Osteocyte (in vitro differentiated cells): ENCODE measurements at places on chromosomes 4 and X. TPM values are rescaled to one million over a fixed set of nuclear protein-coding genes. Genes with fewer than 3 reads are reported as not detected.
A peak's percentile ranks its signal among the peaks of the same experiment; 100 is the strongest.

Gene JCHAIN
- not detected in 2 replicates for total RNA-seq

Gene NXF3
- not detected in 2 replicates for total RNA-seq

GRCh38 chr4:181323061-181323460 lies 920.1 kb upstream of the TENM3 start:
- peaks cover 3% of the 10 kb centered on the region for H3K27me3 ChIP-seq
- H3K27ac ChIP-seq, result no peak overlapping the region
- H3K36me3 ChIP-seq, result no peaks in the 10 kb centered on the region
- no peak for DNase-seq

GRCh38 chr4:57448901-57449300 lies 338.7 kb upstream of the IGFBP7 start:
- no peaks in the 10 kb centered on the region for H3K36me3 ChIP-seq
- peaks cover 4% of the 10 kb centered on the region for H3K4me1 ChIP-seq
- no peak overlapping the region for H3K27ac ChIP-seq
- peaks cover 18% of the 10 kb centered on the region for H3K27me3 ChIP-seq
- DNase-seq, result no peak

DNA sequence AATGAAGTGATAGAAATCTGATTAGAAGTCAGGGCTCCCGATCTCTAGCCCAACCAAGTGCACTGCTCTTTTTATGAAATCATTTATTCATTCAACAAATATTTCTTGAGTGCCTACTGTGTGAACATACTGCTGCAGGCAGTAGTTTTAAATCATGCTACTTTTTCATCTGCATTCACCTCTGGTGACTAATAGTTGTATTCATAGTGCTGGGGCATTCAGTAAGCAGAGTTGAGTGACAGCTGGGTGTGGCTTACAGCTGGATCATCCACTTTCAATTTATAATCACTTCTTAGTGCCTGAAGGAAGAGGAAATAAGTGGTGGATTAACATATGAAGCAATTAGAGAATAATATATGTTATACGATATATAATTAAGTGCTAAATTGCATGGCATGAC lies 94.1 kb upstream of the HPRT1 start:
- no peaks in the 10 kb centered on the region for H3K36me3 ChIP-seq
- H3K4me1 ChIP-seq, result peaks cover 4% of the 10 kb centered on the region
- H3K27ac ChIP-seq, result no peak overlapping the region
- DNase-seq, result no peak

DNA sequence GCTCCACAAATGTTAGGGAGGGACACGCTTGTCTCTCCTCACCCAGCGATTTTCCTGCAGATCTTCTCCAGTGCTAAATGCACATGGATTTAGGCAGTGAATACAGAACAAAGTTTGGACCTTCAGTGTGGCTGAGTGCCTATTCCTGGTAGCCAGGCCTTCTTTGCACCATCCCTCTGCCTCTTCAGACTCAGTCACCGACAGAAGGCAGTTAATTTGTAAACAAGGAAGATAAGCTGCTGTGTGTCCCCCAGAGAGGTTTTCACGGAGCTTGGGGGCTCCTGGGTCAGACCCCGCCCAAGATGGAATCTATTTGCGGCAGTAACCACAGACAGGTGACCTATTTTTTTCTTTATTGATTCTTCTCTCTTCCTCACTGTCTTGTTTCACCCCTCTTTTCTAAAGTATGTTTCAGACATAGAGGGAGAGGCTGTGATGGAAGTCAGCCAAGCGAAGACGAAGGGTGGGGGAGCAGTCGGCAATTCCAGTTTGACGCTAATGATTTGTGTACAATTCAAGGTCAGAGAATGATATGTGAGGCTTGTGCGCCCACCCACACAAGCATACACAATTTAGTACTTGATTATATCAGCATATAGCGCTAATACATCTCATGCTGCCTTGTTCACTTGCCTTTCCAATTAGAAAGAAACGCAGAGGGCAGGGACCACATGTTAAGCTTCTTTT lies 200.8 kb downstream of the MGST2 start:
- H3K27me3 ChIP-seq, result no peaks in the 10 kb centered on the region
- DNase-seq, result no peak
- peaks cover 2% of the 10 kb centered on the region for H3K36me3 ChIP-seq
- peaks cover 4% of the 10 kb centered on the region for H3K4me1 ChIP-seq

GRCh38 chr4:77072195-77072753 lies 3.5 kb downstream of the CCNI start:
- H3K27ac ChIP-seq, result peak overlapping the region; percentile 77
- H3K4me1 ChIP-seq, result peaks cover 48% of the 10 kb centered on the region
- peaks cover 3% of the 10 kb centered on the region for H3K36me3 ChIP-seq
- no peaks in the 10 kb centered on the region for H3K27me3 ChIP-seq
